ENCODE measurements at places on chromosomes 6 and 20.

DNA sequence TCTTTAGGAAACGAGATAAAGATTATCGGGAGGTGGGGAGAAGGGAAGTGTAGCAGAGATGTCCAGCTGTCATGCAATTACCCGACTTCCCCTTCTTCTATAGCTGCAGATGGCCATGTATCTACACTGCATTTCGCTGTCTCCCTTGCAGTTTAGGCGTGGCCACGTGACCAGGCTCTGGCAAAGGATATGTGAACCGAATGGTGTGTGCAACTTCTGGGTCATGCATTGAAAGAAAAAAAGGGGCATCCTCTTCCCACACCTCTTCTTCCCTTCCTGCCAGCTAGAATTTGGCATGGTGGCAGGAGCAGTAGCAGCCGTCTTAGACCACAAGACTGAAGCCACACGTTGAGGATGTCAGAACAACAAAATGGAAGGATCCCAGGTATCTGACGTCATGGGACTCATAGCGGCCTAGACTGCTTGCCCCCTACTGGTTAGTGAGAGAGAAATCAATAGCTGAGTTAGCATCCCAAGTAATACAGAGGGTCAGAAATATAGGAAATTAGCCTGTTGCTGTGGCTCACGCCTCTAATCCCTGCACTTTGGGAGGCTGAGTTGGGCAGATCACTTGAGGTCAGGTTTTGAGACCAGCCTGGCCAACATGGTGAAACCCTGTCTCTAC, 32.8 kb downstream of the TCF15 start:
- DNase-seq = no peak

GRCh38 chr6:142387997-142388815, 86.4 kb downstream of the ADGRG6 start:
- DNase-seq = no peak

DNA sequence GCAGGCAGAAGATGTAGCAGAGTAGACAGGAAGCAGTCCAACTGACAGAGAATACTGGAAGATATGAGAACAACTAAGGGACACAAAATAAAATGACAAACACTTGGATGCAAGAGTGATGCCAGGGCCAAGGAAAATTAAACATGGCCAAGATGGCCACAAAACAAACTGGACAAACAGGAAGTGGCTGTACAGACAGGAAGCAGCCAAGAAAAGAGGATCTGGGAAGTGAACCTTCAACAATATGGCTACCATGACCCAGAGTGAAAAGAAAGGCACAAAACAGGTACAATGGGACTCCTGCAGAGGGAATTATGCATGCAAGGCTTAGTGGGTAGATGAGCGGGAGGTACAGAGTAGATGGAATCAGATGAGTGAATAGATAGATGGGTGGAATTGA, 29.1 kb downstream of the HLA-DPB1 start:
- DNase-seq = no peak

GRCh38 chr20:57672164-57672563, 37.7 kb downstream of the PMEPA1 start:
- no peak for DNase-seq
